Activated T-cell treated with anti-CD3 and anti-CD28 coated beads, Interleukin-2, amount 50 U/mL, for 72 hours (primary cell): ENCODE measurements at places on chromosomes 3 and 15. TPM values are rescaled to one million over a fixed set of nuclear protein-coding genes. Genes with fewer than 3 reads are reported as not detected.

- DNase-seq = no peak
Measured at GRCh38 chr3:191100516-191100915, 98.5 kb upstream of the OSTN start.

DNA sequence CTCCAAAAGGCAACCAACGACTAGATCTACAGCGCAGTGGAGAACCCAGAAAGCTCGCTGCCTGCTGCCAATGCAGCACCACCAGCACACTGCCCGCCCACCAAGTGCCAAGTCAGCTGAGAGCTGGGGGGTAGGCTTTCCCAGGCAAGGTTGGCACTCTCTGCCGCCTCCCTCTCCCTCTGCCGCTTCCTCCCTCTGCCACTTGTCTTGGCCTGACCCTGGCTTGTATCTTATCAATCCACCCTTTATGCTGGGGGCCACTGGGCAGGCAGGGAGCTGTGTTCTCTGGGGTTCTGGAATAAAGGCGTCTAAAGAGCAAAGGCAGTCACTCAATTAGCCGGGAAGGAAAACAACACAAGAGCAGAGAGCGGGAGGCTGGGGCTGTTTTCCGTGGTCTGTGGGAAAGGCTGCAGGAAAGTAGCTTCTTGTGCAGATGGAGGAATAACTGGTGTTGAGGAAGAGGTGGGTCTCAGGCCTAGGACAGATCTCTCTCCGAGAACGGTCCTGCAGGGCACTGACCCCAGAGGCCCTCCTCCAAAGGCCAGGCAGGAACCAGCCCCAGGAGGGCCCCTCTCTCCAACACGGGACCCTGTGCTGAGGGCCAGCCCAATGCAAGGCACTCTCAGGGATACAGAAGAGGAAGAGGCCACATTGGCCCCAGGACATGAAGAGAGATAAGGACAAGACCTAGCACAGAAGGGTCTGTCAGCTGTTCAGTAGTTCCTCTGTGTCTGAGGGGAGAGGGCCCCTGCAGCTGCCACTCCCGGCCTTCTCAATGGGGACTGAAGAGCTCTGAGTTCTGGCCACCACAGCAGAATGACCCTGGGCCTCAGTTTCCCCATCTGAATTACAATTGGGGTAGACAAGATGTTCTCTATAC, 30.8 kb downstream of the ACSBG1 start:
- no peak for DNase-seq

GRCh38 chr15:78767331-78767951, 43.8 kb downstream of the ADAMTS7 start:
- DNase-seq = no peak

GRCh38 chr3:78483090-78483489, 1284.7 kb downstream of the ROBO1 start:
- no peak for DNase-seq

CGNL1 gene
- total RNA-seq = not detected

DNA sequence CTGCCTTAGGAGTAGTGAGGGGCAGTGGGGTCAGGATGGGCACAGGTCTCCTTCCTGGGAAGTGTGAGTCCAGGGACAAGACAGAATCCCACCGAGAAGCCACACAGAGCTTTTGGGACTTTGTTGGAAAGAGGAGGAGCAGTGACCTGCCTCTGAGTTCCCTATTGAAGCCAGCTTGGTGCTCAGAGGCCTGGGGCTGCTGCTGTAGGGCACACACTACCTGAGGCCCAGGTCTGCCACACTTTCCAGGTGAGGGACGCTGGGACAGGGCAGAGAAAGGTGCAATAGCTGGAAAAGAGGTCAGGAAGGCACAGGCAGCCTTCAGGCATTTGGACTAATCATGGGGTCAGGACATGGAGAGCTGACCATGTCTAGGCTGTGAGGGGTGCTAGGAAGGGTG, 67.7 kb downstream of the SCN5A start:
- DNase-seq = no peak

DNA sequence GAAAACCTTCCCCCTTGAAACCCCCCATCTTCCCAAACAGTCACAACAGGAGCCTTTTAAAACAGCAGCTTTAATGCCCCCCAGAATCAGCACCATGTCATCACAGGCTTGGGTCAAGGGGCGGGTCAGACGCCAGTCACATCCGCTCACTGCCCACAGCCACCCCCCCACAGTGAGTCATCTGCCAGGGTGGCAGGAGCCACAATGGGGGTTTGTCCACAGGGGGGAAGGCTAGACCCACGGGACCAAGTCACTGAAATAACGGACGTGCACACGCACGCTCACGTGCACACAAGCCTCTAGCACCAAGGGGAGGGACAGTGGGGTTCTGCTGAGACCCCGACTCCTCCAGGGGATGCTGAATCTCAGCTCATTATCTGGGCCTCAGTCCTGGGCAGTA, 441 bp upstream of the UCN2 start:
- DNase-seq = peak; percentile 68

- peak; percentile 31 for DNase-seq
Measured at GRCh38 chr3:108100906-108101660, 10.3 kb upstream of the CD47 start.

DNA sequence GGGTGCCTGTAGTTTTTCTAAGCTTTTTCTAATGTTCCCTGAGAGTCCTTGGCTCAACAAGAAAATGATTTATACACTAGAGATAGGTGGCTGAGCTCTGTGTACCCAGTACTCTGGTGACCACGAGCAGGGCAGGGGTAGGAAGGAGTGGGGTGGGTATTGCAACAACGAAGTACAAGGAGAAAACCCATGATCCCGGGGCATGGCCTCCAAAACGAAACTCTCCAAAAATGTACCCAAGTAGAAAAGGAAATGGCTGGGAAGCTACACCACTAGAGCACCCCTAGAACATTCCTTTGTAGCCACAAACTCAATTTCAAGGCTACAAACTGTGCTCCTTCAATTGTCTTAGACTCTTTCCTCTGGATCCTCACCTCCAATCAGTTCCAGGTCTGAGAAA, 138.9 kb downstream of the DUT start:
- no peak for DNase-seq

DNA sequence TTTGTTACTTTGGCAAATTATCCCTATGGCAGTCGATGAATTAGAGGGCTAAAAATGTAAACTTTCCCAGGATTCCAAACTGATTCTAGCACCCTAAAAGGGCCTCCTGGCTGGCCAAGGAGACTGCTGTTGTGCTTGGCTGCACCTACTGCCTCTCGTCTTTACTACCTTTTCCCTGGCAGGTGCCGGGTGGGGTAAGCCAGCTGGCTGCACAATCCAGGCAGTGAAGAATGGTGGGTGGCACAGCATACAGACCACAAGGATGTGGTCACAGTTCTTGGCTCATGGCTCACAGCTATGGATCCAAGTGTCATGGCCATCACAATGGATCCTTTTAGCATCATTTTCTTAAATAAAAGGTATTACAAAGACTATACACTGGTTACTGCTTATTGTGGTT, 20.7 kb upstream of the SLC25A26 start:
- no peak for DNase-seq

DNA sequence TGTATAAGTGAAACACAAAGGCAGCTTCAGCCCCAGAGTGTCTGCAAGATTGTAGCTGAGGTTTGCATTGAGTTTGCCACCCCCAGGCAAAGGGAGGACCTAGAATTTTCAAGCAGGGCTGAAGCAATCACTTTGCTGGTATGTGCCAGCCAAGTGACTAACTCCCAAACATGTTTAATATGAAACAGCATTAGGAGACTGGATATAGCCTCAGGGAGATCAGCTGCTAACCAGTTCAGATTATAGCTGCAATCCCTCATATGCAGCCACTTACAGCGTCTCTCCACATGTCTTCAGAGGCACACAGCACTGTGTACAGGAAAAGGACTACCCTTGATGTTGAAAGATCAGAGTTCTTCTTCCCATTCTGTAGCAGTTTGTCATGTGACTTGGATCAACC, 38.4 kb upstream of the PPP2R3A start:
- DNase-seq = no peak

- DNase-seq = no peak
Measured at GRCh38 chr15:60752973-60753720, 274.2 kb upstream of the ICE2 start.

GRCh38 chr15:93141371-93141794, 52.4 kb upstream of the RGMA start:
- peak; percentile 15 for DNase-seq

DNA sequence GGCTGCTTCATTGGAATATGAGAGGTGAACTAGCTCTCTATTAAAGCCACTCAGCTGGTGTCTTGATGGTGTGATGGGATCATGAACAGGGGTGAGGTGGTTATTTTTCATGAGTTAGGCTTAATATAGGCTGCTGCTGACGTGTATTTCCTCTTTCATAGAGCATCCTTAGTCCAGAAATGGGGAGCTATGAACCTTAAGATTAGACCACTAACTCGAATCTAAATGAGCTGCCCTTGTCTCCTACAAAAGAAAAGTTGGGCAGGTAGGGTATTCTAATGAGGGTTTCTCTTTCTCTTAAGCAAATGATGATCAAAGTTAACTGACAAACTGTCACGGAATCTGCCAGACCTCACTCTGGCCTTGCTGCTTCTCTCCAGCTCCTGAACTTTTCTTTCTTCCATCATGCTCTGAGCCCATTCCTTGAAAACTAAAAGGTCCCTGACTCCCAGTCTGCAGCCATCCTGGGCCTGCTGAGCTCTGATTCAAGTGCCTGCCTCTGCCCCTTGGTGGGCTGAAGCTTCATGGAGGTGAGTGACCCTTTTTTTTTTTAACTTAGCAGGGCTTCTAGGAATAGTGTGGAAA, at the start of gene TRIM69:
TSS of gene TRIM69 (plus strand) at position 348 of the 585 bp plus-strand sequence. CDS start at position 525, 177 bp downstream.
- DNase-seq = no peak

- DNase-seq = no peak
Measured at GRCh38 chr3:134430950-134431445, 54.8 kb downstream of the ANAPC13 start.

PRSS50 gene
- 0.09 TPM for total RNA-seq

GRCh38 chr3:68997887-68998286, 15.6 kb downstream of the EOGT start:
- DNase-seq = no peak

- DNase-seq = peak; percentile 36
Measured at GRCh38 chr15:63238796-63239195, 38.6 kb upstream of the APH1B start.

GRCh38 chr3:32872487-32873382, 54.9 kb downstream of the TRIM71 start:
- DNase-seq = no peak
